NCI-H1417 (cell line): ENCODE measurements at places on chromosomes 7 and 10.

DNA sequence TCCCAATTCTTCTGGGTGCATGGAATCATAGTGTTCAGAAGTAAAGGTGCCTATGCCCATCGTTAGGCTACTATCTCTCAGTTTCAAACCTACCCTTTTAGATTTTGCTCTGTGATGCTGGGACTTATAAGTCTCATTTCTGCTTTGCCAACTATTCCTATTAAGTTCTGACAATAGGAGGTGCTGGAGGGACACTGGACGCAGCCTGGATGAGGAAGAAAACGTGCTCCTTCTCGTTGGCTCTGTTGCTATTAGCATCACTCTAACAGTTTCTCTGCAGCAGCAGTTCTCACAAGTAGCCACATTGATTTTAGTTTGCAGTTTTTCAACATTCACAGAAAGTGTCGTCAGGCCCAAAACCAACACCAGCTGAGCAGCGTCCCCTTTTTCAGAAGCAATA lies 72.4 kb downstream of the ABCC2 start:
- no peak for DNase-seq

- peak; percentile 8 for DNase-seq
These were observed 55.1 kb upstream of the ZPBP start for GRCh38 chr7:50147951-50148808.

- DNase-seq: no peak
These were observed 27.4 kb upstream of the GOT1 start for GRCh38 chr10:99457813-99458212.

GRCh38 chr10:130766071-130766470 lies 545.5 kb downstream of the TCERG1L start:
- no peak for DNase-seq

DNA sequence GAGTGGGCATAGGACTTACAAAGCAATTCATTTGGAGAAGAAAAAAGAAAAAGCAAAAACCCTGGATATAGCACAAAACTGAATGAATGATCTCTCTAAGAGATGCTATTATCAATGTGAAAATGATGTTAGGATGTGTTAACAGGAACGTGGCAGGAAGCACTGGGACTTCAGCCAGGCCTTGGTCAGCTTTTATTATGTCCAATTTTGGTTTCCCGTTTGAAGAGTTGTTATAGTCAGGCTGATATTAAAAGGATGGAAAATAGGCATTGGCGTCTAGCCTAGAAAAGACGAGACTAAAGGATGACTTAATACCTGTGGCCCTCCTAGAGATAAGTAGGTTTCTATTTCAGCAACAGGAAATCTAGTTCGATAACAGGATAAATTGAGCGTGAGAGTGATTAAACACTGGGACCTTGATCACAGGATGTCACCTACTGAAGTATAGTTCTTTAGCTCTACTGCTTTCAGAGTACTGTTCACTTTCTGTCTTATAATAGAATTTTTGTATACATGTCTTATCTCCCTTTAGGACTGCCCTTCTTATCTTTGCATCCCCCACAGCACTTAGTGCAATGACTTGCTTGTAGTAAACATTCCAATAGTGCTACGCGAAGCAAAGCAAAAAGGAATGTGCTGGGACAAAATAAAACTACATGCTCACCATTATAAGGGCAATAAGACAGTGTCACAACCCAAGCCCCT lies 99.8 kb upstream of the AGBL3 start:
- DNase-seq: peak; percentile 28

- no peak for DNase-seq
These were observed 11.9 kb downstream of the PAXIP1 start for GRCh38 chr7:154990964-154991540.

DNA sequence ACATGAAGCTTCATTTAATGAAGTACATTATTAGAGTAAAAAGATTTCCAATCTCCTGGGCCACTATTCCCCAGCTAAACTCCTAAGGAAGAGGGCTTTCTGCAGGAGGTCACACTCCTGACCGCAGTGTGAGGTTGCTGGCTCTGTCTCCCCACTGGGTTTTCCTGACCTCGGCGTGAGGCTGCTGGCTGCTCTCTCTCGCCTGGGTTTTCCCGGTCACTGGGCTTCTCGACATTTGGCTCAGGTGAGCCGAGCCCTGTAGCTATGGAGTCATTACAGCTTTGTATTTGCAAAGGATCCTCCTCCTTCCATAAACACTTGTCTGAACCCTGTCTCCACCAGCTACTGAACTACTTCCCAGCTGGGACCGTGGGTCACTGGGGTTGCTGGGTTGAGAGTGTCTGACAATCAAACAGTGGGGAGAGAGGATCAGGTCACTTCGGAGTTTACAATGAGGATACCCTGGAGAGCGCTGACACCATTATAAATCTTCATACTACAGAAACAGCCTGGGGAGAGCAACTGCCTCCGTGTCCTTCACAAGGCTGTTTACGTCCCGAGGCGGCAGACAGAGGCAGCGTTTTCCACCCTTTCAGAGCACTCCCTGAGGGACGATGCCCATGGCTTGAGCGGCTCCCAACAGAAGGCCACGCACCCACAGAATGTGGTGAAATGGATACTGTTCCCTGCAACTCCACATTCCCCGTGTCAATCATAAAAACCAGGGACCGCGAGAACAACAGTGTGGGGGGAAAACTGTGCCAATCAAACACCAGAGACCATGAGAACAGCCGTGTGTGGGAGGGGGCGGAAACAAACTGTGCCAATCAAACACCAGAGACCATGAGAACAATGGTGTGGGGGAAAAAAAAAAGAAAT lies 226.2 kb downstream of the ZMYND11 start:
- DNase-seq: peak; percentile 82

DNA sequence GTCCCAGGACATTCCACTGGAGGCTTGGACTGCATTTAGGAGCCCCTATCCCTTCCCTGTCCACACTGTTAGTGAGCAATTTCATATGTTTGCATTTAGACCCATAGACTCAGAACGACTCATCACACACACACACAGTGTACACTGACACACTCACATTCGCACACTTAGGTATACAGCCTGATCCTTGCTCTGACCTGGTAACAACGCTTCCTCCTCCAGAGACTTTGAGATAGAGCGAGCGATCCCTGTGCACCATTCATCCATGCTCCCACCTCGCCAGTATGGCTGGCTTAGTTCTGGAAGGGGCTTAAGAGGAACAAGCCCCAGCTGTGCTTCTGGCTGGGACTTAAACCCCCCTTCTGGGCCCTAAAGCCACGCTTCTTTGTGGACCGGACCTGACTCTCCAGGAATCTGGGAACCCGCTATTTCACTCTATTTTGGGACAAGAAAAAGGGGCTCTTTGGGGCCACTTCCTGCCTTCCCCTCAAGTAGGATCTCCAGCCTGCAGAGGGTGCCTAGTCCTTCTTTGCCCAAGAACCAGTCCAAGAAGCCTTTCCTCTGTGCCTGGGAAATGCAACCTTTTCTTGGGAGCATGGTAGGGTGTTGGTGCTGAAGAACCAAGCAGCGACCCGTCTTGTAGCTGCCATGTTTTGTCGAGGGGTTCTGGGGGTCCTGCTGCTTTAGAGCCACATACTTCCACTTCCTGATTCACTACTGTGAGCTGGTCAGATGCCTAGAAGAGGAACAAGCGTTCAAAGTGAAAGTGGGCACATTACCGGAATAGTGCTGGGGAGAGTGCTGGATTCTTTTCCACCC lies 1.1 kb upstream of the HOXA13 start:
- no peak for DNase-seq

DNA sequence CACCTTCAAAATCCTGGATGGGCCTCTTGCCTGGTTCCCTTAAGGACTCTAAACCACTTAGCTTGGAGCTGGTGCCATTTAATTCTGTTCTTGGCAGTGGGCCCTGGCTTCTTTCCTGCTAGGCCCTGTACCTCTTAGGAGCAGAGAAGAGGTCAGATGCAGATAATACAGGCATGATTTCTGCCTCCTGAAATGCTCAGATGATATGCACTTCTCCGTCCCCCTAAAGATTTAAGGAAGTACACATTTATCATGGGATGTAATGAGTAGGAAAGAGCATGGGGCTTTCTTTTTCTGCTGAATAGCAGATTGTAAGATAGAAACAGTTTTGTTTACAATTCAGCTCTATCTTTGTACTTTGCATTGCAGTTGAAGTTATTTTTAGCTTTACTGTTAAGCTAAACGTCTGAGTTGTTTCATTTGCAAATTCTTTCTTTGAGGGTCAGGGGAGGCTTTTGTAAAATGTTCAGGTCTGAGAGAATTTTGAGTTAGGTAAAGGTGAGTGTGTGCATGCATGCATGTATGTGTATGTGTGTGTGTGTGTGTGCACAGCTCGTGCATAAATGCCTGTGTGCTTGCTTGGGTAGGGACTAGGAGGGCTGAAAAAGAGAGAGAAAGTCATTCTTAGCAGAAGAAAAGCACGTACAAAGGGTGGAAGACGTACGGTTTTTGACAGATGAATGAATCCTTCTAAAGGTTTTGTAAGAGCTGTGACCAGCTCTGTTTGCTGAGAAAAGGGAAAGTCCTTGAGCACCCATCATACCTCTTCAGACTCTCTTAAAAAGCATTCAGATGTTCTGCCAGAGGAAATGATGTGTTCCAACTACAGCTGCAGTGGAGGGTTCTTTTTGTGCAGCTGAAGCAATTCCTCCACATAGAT lies 364.2 kb downstream of the AUTS2 start:
- DNase-seq: no peak

DNA sequence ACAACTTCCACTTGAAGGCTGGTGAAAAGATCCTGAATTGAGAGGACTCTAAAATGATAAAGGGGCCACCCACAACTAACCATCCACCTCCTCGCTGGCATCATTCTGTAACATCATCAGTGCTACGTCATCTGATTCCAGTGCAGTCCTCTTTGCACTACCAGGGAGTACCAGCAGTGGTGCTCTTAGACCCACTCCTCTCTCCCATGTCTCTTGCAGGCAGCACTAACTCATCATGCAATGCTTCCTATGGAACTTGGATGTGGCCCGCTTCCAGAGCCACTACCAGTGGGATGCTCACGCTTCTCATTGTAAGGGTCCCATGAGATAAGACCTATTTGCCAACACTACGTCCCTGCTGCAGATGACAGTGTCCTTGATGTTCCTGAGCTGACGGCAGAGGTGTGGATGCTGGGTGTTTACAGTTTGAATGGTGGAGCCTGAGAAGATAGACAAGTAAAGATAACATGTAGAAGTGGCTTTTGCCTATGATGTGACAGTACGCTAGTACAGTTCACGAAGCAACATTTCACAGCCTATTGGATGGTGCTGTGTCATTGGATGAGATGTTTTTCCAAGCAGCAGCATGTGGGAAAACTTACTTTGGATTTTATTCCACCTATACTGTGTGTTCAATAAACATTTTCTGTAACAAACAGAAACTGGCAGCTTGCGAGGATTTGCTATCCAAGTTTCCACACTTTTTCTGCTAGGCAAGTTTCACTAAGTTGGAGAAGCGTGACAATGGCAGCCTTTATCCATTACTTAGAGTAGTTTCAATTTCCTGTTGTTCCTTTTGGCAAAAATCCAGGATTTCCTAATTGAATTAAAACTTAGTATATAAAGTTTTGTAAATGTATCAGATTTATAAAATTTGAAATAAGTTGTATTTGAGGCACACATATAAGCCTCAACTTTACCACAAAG lies 35.8 kb upstream of the COBL start:
- no peak for DNase-seq

- no peak for DNase-seq
These were observed 13.6 kb downstream of the EIF4EBP2 start for GRCh38 chr10:70417568-70417967.

DNA sequence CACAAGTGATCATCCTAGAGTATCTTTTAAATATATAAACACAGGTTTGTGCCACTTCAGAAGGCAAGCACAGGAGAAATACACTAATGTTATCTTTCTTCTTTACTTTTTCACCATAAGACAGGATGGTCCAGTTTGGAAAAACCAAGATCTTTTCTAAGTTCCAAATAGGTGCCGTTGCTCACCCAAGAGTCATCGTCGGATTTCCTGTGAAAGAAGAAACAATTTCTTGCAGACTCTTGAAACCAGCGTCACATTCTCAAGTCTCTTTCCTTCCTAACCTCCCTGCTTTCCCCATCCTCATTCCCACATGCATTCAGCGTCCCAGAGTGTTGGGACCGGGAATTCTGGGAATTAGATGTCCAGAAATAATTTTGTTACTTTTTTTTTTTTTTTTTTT lies 42.8 kb upstream of the GSDME start:
- no peak for DNase-seq

DNA sequence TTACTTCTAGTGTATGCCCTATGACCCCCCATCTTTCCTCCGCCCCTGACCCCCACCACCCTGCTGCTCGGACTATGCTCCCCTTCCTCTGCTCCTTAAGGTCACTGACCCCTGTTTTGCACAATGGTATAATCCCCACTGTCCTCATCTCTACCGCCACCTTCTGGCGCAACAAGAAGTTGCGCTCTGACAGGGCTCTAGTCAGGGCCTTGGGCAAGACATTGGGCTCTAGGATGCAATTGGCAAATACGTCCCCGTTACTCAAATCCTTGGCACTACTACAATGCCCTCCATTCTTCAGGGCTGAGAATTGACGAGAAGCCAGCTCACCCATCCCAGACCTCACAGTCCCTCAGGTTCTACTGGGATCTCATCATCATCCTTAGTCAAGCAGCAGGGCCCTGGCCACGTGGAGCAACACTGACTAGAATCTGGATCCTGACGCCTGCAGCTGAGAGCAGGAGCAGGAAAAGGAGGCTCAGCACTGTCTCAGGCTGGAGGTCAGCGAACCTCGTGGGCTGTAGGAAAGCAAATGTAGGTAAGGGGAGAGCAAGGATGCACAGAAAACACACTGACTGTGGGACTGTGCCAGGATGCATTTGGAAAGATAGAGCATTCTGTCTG lies 10.6 kb downstream of the LRIT2 start:
- DNase-seq: no peak

DNA sequence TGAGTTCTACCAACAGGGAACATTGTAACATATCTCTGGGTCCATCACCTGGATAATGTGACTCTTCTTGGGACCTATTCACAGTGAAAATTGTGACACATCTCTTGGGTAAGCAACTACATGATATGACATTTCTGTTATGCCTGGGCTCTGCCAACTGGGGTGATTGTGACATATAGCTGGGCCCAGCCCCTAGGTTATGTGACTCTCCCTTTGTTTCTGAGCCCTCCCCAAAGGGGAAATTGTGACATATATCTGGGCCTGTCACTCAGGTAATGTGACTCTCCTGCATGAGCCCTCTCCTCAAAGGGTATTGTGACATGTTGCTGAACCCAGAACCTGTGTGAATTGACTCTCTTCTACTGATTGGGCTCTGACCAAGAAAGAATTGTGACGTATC lies 22.4 kb upstream of the ZNF107 start:
- DNase-seq: no peak

DNA sequence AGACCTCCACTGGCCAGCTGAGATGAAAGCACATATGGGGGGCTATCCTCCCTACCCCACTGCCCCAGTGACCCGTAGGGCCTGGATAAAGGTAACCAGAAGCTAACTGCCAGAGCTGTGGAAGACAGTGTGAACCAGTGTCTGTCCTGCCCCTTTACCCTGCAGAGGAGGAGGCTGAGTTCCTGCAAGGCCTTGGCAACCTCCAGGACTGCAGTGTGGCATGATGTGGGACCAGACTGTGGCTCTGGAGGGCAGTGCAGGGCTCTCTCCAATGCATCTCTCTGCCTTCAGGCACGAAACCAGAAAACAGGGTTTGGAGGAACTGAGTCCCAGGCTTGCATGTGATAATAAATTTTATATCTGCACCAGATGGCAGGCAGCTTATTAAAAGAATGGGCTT lies 93.1 kb downstream of the EPC1 start:
- DNase-seq: no peak
